ENCODE measurements at places on chromosomes 5 and 9.

DNA sequence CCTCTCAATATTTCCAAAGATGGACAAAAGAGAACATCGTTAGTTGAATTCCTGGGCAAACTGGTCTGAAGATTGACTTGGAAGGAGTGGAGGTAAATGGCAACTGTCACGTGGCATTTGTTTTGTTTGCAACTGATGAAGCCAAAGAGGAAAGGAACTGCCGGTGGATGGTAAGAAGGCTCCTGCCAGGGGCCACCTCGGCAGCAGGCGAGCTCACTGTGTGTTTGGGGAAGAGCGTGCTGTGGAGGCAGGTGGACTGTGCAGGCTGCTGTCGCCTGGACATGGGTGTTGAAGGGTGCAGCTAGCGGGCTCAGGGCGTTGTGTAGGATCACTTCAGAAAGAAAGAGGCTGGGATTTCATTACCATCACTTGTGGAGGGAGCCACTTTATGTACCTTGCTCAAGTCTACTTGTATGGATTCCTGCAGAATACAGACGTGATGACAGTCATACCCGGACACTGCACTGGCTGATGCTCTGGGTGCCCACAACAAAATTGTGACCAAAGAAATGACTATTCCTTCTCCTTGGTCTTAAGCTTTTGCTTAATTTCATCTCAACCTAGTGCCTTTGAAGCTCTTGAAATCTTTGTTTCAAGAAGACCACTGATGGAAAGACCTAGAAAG is 72.7 kb downstream of the MAP1B start:
- peak; percentile 80 for DNase-seq

DNA sequence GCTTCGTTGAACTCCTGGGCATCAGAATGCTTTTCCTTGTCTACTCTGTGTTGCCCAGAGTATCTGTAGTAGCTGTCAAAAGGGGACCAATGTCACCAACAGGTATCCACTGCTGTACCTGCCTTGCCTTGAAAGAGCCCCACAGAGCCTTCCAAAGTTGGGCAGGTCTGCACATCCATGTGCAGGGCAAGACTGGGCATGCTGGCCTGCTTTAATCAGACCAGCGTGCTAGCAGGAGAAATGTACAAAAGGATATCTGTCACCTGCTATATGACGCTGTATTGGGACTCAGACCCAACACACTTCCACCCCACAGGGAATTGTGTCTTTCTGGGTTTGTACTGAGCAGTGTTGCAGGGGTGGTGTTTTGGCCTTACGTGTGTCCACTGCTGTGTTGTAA is 11.9 kb downstream of the DELE1 start:
- DNase-seq, result no peak

DNA sequence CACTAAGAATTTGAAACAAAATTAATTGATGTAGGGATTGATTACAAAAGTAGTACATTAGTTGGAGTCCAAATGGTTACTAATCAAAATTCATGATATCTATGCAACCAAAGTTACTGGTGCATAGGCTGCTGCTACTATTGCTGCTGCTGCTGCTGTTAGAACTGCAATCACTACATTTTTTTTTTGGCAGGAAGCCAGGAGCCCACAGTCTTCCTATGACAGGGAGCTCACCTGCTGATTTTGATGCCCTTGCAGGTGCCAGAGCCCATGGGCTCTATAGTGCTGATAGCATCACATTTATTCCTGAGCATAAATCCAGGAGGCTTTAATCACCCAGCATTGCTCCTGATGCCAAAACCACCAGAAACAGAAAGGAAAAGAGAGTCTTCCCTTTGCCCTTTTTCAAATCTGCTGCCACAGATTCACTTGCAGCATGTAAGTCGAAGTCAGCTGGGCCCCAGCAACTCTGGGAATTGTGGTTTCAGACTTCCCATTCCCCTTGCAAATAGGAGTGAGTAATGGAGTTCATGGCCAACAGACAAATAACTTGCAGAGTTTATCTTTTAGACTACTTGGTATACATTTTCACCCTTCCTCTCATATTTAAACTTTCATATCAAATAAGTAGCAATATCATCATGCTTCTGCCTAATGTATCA is 17.6 kb downstream of the SLCO6A1 start:
- no peak for DNase-seq

DNA sequence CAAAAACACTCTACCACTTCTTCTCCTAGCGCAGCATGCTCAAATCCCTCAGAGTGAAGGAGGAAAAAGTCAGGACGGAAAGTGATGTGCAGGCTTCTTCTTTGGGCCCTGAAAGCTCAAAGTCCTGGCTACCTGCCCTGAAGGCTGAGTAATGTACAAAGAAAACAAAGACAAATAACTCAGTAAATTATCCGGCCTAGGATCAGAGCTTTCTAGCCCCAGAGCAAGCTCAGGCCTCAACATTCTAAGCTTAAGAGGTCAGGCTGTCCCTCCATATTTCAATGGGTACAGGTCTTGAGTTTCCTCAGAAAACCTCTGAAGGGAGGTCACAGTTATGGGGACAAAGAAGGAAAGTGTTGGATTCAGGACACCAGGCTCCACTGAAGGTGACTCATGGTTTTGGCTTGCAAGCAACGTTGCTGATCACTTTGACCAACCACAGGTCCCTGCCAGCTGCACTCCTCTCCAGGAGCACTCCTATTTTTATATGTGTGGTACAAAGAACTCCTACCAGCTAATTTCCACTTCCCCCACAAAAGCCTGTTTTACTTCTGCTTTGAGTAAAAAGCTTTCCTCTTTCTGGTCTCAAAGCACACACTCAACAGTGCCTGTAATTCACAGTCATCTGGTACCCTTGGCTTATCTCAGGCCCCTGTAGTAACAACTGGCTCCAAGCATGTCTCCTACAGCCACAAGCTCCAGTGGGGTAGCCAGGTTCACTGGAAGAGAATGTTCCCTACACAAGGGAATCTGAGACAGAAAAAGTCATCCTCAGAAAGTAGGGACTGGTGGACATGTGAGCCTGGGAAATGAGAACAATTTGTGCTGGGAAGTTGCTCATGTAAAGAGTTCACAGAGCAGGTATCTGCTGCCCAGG is 115.7 kb downstream of the UGCG start:
- DNase-seq, result peak; percentile 56

GRCh38 chr9:17453751-17454150 is 125.1 kb upstream of the SH3GL2 start:
- DNase-seq, result no peak

GRCh38 chr5:37710965-37711364 is 128.9 kb downstream of the GDNF start:
- no peak for DNase-seq

DNA sequence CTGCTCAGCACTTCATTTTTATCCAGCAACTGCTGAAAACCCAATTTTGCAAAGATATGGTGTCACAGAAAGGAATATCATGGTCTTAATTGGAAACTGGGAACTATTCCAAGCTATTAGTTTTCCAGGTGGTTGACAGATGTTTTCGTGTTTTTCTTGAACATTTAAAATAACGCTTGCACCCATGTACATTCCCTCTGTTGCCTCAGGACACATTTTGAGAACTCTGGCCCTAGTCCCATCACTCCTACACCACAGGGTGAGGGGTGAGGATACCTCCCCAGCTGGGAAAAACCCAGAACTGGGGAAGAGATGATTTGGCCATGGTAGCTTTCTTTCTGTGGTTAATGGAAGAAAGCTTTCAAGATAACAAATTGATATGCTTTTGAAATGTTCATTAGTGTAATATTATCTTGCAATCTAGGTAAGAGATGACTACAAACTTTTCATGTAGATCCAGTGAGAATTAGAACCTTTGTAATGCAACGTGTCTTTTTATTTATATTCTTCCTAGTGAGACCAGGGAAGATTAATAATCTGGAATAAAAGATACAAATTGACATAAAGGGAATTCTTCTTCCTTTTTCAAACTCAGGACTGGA is 627.0 kb downstream of the RAB3C start:
- no peak for DNase-seq

- no peak for DNase-seq
Observed at GRCh38 chr9:97388721-97389238, 23.1 kb upstream of the TDRD7 start.

- no peak for DNase-seq
Observed at GRCh38 chr5:149788964-149789363, 58.9 kb downstream of the PPARGC1B start.

GRCh38 chr5:151856861-151857260 is 67.8 kb downstream of the GLRA1 start:
- no peak for DNase-seq

DNA sequence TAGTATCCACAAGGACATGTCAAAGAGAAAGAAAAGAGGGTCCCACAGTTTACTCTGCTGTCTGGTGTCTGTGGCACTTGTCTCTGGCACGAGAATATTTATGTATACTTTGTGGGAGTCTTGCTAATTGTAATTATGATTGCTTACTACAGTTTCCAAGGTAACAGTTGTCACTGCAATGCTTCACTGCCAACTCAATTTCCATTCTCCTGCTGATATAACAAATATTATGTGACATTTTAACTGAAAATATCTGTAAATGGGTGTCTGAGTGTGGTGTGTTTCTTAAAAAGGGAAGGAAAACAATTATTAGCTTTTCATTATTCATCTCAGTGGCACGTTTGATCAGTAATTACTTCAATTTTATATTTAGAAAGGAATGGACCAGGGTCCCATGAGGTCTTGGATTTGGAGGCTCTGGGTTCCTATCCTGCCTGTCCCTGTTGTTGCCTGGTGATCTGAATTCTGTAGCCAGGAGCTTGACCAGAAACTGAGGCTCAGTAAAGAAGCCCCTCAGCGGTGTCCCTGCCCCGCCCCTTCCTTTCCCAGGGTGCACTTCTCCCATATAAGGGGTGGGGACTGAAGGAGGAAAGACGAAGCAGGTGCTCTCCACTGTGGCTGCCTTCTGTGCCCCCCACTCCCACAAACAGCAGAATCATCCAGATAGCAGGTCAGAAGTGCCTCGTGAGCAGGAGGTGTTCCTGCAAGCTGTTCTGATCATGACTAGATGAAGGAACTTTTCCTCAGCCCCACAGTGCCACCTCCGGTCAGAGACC is 137.3 kb upstream of the KIF2A start:
- no peak for DNase-seq

- DNase-seq, result peak; percentile 38
Observed at GRCh38 chr9:106860721-106861639, 2.0 kb upstream of the ZNF462 start.

DNA sequence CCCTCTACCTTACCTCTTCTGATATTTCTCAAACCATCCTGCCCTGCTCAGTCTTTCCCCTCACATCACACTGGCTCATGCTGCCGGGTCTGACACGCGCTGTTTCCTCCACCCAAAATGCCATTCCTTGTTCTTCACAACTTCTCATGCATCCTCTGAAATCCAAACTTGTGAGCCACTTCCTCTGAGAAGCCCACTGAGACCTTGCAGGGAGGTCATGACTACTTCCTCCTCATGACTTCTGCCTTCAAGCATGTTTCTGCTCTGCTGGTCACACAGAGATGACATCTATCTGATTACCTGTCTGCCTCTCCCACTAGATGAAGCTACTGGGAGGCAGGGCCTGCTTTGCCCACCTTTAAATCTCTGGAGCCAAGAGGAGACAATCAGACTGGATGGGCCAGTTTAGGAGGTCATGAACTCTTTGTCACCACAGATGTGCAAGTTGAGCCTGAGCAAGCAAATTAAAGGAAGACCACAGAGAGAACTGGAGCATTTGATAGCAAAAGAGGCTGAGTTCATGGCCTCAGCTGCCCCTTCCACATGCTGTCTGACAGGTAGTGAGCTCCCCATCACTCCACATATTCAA is 119.8 kb upstream of the TBC1D2 start:
- DNase-seq, result no peak

DNA sequence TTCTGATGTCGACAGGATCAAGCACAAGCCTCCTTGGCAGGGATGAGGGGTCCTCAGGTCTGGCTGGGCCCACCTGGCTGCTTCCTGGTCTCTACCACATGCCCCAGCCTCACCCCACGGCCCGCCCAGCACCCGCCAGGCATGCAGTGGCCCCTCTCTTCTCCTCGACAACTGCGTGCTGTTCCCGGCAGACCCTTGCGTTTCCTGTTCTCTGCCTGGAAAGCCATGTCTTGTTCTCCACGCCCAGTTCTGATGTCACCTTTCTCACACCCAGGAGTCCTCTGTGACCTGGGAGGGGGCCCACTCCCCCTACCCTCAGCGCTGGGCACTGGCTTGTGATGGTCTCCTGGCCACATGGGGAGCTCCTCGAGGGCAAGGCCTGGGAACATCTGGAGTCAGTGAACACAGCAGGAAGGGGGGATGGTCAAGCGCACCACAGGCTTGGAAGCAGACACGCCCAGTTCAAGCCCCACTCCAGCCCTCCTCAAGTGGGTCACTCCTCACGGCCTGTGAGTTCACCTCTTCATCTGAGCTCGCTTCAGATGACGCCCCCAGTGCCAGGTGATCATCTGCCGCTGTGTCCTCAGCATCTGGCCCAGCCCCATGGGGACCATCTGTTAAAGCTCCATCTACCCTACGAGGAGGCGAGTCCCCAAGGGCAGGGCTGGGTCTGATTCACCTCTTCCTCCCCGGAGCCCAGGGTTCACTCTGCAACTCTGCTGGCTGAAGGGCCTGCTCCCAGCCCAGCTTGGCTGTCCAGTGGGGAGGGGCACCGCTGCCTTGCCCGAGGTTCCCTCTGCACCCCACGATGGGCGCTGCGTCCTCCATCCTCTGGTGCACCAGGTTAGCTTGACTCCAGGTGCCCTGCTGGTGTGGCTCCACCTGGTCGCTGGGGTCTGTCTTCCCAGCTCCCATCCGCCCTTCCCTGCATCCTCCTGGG is 133.2 kb upstream of the PHYKPL start:
- DNase-seq, result no peak

DNA sequence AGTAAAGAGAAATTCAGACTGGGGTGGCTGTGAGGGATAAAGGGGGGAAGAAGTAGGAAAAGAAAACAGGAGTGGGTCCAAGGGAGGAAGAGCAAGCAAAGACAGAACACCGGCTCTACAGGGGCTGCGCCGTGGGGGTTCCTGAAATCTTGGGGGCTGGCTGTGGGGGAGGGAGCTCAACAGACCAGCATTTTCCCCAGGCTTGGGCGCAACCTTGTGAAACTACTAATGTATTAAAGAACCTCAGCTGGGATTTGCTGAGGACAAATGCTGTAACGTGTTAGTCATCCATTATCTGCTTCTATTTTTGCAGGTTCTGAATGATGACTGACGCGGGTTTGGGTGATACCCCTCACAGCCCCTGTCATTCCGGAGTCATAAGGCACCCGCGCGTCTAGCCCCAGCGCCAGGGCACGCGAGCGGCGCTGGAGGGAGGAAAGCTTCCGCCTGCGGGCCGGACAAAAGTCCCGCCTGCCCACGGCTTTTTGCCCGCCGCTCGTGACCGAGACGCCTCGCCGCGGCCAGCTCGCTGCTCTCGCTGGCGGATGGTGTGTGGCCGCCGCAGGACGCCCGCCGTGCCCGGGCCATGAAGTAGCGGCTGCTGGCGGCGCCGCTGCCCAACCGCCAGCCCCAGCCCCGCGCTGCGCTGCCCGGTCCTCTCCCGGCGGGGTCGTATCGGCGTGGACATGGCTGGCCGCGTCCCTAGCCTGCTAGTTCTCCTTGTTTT is 110.6 kb downstream of the PAM start:
- peak; percentile 47 for DNase-seq

- no peak for DNase-seq
Observed at GRCh38 chr9:133781828-133782135, 43.6 kb upstream of the SARDH start.

DNA sequence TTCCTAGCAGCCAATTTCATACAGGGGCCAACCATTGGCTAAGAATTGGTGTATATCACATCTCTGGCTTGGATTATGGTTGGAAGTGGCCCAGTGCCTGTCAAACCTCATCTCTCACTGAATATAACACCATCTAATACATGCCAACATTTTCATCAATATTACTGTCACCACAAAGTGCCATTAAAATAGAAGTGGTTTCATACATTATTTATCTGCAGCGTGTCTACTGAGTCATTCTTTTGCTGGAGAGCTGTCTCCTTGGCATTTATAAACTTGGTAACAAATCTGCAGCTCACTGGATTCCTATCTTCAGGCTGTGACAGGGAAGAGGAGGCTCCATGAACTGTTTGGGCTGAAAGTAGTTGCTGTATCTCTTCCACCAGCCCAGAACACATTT is 70.9 kb downstream of the PTTG1 start:
- DNase-seq, result no peak

All from globus pallidus (tissue), 1 donor.